CD8-positive, alpha-beta memory T cell (primary cell): ENCODE measurements at places on chromosomes 3 and 15.

DNA sequence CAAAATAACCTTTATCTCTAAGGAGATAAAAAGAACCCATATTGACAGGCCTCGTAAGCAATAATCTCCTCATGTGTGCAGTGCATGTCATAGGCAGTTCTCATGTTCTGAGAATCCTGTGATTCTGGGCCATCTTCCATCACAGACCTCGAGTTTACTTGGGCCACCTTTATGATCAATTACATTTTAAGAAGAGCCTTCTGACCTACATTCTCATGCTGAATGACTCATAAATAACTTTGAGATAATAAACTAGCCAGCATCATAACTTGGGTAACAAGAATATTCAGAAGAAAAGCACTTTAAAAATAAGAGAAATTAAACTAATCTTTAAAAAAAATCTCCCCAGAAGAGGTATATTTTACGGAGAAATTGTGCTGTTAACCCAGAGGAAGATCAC, 310.7 kb upstream of the ZNF717 start:
- no peak for DNase-seq

- no peak for DNase-seq
These were observed 191.0 kb downstream of the SATB1 start for GRCh38 chr3:18233987-18234716.

GRCh38 chr15:25863111-25863967, at the start of gene ATP10A:
TSS of gene ATP10A (minus strand) at chr15:25863327. CDS start at chr15:25863096, 231 bp downstream.
- peak; percentile 31 for DNase-seq

GRCh38 chr3:37993820-37994638, 3.4 kb downstream of the VILL start:
- DNase-seq: peak; percentile 65

- DNase-seq: no peak
These were observed 297.1 kb downstream of the SATB1 start for GRCh38 chr3:18127859-18128681.

GRCh38 chr3:34258271-34258998, 460.0 kb downstream of the PDCD6IP start:
- no peak for DNase-seq

DNA sequence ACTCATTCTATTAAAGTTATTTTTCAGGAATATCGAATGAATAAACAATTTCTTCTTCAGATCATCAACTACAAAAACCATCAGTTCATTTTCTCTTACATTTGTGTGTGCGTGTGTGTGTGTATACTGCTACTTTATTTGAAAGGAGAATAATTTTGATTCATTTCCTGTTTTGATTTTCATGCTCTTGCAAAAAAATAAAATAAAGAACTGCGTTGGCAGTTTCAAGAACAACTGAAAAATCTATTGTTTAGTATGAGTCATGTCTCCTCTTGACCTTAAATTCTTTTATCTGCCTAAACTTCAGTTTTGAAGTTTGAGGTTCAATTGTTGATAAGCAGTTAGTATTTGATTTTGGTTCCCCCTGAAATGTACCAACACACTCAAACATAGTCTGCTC, 540.8 kb downstream of the FGF12 start:
- DNase-seq: no peak

DNA sequence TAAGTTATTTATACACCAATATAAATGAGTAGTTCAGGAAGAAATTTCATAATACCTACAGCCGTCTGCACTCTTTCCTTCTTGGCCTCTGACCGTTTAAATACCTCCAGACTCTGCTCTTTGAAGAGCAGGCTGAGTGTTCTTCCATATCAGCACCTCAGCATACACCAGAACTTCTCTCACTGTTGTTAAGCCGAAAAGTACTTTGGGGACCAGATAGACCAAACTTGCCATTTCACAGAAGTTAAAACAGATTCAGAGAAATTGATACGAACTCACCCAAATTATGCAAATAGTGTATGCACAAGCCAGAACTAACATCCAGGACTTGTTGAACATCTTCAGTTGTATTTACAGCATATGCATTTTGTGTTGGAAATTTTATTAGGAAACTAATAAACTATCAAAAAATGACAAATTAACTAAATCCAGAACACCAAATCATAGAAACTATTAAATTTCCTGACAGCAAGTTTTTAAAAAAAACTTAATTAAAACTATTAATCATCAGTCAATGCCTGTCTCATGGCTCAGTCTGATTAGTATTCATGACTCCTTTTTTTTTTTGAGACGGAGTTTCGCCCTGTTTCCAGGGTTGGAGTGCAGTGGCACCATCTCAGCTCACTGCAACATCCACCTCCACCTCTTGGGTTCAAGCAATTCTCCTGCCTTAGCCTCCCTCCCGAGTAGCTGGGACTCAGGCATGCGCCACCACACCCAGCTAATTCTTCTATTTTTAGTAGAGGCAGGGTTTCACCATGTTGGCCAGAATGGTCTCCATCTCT, 24.1 kb downstream of the CGGBP1 start:
- no peak for DNase-seq

GRCh38 chr15:37537802-37538201, 396.6 kb upstream of the TMCO5A start:
- DNase-seq: no peak

- peak; percentile 54 for DNase-seq
These were observed 106.6 kb downstream of the LRIG1 start for GRCh38 chr3:66394019-66394752.

- DNase-seq: no peak
These were observed 51.8 kb downstream of the RGMA start for GRCh38 chr15:93036951-93037819.

GRCh38 chr3:105140899-105141367, 225.8 kb upstream of the ALCAM start:
- DNase-seq: no peak

- no peak for DNase-seq
These were observed 61.9 kb downstream of the TNIK start for GRCh38 chr3:171398343-171398742.

DNA sequence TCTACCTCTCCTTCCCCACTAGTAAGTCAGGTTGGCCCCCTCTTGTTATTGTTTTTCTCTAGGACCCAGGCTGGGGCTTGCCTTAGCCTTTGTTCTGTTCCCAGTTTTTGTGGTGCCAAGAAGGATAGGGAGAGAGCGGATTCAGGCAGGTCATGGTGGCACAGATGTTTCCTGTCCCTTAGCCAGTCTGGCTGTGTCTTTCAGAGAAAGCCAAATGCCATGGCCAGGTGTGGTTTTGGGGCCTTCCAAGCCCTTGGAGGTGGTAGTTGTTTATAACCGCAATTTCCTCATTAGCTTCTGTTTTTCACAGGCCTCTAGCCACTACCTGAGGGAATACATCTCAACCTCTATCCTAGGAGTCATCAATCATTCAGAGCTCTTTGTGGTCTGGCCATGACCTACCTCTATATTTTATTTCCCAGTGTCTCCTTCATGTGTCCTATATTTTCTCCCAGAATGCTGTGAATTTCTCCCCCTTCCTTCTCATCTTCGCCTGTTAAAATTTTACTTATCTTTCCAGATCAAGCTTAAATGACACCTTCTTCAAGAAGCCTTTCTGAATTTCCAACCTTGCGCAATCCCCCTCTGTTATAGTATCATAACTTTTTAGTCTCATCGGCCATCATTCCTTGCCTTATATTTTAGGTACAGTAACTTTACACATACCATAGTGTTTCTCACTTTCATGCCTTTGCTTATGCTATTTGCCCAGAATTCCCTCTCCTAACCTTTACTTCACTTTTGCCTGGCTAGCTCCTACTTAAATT, 38.2 kb downstream of the TIMP4 start:
- no peak for DNase-seq

DNA sequence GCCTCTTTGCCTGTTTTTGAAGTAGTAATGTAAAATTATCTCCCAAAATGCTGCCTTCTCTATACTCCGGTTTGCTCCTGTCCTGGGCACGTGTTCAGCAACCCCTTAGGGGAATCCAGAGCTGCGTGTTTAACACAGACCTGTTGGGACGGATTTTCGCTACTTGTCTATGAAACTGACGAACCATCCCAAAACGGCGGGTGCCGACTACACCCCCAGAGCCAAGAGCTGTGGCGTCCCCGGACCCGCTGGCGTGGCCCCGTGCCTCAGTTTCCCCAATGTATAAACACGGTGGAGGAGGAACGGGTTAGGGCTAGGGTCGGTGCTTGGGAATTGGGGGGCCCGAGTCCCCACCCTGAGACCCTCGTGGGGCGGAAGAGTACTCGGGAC, 473 bp downstream of the FHIT start:
- DNase-seq: no peak

- DNase-seq: no peak
These were observed 28.7 kb upstream of the TMEM45A start for GRCh38 chr3:100463646-100464155.

DNA sequence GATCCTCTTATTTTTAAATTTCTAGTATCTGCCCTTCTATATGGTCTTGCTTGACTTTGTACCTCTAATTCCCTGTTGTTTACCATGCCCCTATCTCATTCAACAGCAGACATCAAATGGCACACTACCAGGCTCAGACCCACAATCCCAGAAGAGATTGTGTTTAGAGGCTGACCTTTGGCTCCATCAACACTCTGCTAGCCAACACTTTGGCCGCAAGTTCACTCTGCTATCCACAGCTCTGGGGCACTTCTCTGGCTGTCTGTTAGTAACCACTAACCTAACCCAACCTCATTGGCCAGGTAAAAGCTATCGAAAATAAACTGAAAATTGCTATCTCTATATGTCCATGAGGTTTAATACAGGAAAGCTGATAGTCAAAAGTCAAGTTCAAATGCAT, 646.0 kb upstream of the CCDC54 start:
- DNase-seq: no peak

DNA sequence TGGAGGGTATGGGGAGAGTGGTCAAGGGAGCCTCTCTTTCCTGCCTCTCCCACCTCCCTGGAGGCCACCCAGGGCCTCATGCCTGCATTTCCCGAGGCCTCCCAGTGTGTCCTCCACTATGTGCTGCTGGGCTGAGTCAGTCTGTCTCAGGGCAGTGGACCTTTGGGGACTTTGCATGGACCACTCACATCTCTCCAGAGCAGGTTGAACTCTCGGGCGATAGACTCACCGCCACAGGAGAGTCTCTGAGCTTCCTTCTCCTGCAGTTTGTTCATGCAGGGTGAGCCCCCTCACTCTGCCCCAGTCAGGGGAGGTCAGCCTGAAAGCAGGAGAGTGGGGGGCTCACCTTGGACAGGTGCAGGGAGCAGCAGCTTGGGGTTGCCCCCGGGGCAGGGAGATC, 60.5 kb upstream of the SEC22A start:
- no peak for DNase-seq

DNA sequence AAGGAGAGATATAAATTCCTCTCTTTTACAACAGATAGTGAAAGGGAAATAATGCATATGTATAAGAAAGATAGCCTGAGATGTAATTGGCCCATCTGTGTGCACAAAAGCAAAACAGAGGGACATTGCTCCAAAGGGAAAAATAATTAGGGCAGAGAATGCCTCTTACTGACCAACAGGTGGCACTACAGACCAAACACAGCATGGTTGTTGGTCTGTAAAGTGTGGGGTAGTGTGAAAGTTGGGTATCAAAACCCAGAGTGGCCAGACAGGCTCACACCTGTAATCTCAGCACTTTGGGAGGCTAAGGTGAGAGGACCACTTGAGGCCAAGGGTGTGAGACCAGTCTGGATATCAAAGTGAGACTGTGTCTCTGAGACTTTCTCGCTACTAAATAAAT, 4.5 kb upstream of the TLNRD1 start:
- no peak for DNase-seq

- DNase-seq: no peak
These were observed 38.5 kb upstream of the DNAJC13 start for GRCh38 chr3:132378846-132379245.

DNA sequence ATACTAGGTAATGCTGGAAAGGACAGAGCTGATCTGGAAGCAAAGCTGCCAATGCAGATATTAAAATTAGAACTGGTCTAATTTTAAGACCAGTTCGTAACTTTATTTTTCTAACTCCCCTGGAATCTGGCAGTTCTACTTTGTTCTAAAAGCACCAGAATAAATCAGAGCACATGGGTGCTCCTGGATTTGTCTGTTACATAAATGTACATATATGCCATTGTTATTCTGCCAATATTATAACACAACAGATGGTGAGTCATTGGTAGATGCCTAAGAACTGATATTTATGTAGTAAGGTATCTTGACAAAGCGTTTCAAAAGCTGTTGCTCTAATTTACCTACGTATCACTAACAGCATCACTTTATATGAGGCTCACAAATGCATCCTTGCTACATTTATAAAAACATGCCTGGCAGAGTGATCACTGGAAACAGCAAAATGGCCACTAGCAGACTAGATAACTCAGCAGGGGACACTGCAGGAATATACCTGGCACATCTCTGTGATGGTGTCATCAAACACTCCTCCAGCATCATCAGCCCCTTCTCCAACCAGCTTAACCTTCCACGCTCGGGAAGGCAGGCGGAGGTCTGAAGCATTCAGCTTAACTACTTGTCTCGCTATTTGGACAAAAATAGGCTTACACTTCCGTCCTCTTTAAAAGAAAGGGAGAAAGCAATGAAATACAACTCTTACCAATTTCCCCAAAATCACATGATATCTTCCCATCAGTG, 26.2 kb downstream of the FBXL22 start:
- no peak for DNase-seq

DNA sequence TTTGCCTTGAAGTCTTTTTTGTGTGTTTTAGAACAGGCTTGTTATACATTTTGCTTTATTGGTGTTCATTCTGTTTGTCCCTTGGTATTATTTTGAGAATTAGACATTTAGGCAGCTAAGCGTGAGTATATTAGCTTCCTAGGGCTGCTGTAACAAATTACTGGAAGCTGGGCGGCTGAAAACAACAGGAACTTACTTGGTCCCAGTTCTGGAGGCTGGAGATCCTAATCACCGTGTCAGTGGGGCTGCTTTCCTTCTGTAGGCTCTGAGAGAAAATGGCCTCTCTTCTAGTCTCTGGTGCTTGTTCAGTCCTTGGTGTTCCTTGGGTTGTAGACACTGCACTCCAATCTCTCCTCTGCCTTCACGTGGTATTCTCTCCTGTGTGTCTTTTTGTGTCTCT, 142.3 kb downstream of the KLHL25 start:
- no peak for DNase-seq
